ENCODE measurements at places on chromosomes 12 and 14. TPM values are rescaled to one million over a fixed set of nuclear protein-coding genes. Genes with fewer than 3 reads are reported as not detected.

- DNase-seq = no peak
These were observed 190.2 kb upstream of the CNOT2 start for GRCh38 chr12:70052931-70053497.

The PAPLN gene
- total RNA-seq = 0.47 TPM

The CCDC175 gene
- total RNA-seq = not detected

The NOVA1 gene
- not detected for total RNA-seq

The DNAL1 gene
- 4.8 TPM for total RNA-seq

All from activated CD8-positive, alpha-beta T cell treated with anti-CD3 and anti-CD28 coated beads for 36 hours (primary cell).